ENCODE measurements at places on chromosomes 5 and 9.

GRCh38 chr9:111068771-111069170, 30.5 kb upstream of the LPAR1 start:
- DNase-seq, result no peak

DNA sequence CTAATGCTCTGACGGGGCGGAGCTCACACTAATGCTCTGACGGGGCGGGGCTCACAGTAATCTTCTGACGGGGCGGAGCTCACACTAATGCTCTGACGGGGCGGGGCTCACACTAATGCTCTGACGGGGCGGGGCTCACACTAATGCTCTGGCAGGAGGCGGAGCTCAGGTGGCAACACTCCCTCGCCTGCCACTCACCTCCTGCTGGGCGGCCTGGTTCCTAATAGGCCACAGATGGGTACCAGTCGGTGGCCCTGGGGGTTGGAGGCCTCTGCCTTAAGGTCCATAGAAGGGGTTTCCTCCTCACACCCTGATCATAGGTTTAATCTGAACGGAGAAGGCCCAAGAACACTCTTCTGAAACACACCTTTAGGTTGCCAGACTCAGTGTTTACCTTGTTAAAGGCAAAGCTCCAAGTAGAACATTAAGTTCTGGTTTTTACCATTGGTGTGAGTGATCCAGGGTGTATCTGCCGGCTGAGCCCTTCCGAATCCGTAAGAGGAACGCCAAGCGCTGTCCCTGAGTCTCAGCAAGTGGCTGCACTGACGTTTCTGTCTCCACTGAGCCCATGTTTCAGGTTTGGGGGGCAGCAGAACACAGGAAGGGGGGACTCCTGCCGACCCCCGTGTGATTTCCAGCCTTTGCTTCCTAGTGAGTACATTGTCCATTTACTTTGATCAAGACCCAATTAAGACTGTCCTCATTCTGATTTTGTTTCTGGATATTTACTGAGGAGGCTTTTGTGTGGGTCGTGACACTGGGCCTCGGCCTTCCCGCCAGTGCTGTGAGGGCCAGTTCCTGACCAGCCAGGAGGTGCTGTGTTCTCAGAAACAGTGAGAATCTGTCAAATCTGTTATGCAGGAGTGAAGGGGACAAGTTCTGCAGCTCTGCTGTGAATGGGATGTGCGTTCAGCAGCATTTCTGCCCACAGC, 24.6 kb upstream of the LRRC14B start:
- no peak for DNase-seq

GRCh38 chr5:15904899-15905830, 274.4 kb downstream of the MARCHF11 start:
- no peak for DNase-seq

DNA sequence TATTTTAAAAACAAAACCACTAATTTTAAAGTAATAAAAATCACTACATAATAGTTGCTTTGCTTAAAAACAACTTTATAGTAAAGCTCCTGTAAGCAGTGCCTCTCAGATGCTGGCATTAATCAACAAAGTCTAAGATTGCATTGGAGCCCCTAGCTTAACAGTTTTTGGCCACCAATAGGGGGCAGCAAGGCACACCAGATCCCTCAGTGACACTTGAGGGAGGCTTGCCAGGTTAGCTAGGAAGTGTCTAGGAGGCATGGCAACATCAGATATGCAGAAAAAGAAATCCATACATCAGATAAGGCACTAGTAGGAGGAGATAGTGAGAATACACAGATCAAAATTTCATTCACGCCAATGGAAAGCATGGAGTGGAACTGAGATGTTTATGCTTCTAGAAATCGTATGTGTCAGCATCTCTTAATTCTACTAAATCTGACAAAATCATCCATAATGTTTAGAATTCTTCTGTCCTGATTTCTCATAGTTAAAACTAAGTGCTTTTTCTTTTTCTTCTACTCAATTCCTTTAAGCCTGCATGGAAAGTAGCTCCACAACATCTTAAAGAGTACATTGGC, 73.6 kb upstream of the PAM start:
- peak; percentile 35 for DNase-seq

GRCh38 chr9:32677931-32678330, 42.5 kb upstream of the TAF1L start:
- no peak for DNase-seq

DNA sequence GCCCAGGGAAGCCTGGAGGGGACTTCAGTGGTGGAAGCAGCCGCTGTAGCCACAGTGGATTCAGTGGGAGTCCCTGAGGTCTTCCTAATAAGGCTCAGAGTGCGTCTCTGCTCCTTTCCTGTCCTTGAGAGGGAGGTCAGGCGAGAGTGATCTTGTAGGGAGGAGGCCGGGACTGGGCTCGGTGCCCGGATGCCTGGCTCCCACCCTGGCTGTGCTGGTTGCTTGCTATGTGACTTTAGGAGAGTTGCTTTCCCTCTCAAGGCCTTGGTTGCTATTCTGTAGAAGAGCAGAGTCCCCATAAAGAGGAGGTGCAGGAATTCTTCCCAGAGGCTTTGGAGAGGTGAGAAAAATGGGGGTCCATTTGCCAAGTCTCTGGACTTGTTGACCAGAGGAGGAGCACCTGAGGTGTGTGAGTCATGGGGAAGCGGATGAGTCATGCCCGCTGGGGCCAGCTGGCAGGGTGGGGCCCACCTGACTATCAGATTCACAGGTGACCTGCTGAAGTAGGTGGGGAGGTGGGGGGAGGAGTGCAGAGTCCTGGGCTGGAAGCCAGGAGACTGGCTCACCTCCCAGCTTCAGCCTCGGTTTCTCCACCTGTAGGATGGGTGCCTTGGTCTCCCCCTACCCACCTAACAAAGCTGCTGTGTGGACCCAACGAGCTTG, 13.8 kb downstream of the GSN start:
- DNase-seq, result no peak

DNA sequence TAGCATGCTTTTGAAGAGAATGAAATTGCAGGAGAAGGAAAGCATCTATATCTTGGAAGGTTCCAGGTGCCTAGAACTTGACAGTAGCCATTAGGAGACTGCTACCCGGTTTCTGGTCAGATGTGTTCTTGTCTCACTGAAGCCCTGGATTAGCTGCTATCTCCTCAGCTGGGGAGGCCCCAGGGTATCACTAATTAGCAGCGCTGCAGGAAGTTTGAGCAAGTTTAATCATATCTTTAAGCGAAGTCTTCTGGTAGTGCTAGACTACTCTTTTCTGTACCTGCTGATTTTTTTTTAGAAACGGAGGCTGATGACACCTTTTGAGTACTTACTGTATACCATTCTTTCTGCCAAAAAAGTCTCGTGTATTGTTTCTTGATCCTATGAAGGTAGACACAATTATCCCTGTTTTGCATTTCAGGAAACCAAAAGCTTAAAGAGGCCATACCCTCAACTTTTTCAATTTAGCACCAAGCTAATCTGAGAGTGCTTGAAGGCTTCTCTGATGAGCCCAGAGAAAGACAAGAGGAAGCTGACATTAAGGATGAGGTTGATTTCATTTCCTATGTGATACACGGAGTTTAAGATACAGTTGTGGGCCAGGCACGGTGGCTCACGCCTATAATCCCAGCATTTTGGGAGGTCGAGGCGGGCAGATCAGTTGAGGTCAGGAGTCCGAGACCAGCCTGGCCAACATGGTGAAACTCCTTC, 201.3 kb downstream of the ARHGAP26 start:
- DNase-seq, result no peak

DNA sequence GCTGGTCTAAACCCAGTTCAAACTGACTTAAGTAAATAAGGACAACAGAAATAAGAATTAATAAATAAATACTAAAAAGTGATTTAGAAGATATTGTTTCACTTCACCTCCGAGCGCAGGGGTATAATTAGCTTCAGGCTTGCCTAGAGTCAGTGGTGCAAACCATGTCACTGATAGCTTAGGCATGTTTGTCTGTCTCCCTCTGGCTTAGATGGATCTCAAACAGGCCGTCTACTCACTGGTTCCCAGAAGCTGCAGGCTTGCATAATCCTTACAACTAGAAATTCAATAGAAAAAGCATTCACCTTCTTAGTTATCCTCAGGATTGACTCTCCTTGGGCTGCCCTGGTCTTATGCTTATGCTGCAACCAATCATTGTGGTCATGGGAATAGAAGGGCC, 629.8 kb upstream of the WWC1 start:
- no peak for DNase-seq

DNA sequence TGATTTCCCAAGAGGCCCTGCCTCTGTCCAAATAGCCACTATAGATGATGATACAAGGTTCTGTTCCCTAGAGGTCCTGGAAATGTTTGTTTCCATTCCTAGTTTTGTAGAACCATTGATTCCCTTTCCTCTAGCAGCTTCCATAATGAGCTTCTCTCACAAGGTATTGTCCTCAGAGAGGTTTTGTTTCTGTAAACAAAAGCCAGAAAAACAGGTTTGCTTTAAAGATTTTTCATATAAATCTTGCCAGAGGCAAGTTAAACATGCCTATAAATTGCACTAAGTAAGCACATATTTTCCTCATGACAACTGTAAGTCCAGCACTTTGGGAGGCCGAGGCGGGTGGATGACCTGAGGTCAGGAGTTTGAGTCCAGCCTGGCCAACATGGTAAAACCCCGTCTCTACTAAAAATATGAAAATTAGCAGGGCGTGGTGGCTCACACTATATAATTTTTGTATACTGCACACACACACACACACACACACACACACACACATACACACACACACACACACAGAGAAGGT, 1787.7 kb downstream of the EFNA5 start:
- no peak for DNase-seq

DNA sequence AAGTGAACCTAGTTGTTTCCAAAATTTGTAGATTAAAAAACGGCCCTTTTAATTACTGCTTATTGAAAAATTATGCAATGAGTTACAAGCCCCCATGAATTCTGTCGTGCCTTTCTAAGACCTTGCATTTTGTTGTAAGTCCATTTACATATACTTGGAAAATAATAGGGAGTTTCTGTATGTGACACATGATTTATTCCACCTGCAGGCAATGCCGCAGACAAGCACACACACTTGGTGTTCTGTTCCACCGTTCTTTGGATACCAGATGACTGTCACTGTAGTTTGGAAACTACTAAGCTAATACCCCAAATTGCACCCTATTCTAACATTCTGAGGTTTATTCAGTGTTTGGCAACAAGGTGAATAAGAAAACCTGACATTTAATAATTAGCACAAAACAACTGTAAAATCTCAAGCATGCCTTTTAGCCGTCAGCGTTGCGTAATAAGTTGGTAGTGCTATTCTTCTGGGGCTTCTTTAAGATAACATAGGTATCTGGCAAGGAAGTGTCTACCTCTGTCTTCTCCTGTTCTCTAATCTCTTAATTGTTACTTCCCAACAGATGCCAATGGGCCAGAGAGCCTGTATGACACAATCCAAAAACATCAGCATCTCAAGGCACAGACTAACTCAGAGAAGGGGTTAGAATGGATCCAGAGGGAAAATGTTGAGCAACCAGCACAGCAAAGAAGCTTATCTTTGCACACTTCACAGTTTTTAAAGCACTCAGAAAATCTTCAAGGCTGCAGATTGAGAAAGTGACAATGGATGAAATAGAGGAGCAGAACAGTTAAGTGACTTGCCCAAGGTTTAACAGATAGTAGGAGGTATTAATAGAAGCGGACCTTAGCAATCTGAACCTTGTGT, 48.2 kb upstream of the DPYSL3 start:
- no peak for DNase-seq

- no peak for DNase-seq
Observed at GRCh38 chr5:98510143-98510985, 263.1 kb upstream of the RGMB start.

DNA sequence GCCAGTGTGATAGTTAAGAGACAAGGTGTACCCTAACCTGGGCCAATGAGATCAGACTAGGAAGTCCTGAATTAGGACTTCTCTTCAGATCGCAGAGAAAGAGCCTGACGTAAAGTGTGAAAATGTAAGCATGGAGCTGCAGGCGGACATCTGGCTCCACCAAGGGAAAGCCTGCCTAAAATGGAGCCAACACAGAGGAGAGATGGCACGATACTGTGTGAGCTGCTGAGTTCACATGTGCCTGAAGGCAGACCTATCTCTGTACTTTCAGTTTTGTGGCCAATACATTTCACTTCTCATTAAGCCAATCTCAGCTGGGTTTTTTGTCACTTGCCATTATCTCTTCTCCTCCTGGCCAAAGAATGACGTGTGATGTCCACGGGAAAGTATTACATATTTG, 210.5 kb downstream of the ELAVL2 start:
- DNase-seq, result no peak

DNA sequence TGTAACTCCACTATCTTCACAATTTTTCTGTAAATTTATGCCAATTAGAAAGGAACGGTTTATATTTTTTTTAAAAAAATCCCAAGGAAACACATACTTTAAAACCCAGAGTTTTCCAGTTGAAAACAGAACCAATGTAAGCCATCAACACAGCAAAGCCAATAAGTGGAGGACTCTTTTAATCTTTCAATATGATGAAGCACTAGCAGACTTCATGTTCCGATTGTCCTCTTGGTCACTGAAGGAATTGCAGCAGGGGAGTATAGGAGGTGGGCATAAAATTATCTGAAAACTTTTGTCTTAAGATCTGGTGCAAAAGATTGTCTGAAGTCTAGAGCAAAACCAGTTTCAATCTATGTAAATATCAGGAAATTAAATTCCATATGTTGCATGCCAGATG, 102.1 kb upstream of the PAPPA start:
- DNase-seq, result no peak

DNA sequence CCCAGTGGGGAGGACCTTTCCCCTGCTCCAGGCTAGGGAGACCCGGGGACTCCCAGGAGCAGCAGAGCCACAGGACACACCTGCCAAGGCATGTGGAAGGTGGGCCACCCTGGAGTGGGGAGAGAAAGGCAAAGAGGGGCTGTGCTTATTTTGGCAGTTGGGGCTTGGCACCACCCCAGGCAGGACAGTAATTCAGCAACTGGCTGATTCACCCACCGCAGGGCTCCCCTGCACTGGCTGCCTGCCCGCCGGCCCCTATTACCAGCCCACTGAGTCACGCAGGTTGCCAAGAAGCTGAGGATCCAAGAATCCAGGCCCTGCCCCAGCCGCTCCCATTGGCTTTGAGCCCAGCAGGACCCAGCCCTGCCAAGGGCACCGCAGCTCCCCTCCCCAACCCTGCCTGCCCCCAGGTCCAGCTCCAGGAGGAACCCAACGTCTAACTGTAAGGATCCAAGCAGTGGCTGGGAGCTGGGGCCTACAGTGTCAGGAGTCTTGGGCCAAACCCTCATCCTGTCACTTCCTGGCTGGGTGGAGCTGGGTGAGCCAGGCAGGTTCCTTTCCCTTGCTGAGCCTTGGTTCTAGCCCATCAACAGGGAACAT, 14.2 kb upstream of the RALGDS start:
- peak; percentile 73 for DNase-seq

DNA sequence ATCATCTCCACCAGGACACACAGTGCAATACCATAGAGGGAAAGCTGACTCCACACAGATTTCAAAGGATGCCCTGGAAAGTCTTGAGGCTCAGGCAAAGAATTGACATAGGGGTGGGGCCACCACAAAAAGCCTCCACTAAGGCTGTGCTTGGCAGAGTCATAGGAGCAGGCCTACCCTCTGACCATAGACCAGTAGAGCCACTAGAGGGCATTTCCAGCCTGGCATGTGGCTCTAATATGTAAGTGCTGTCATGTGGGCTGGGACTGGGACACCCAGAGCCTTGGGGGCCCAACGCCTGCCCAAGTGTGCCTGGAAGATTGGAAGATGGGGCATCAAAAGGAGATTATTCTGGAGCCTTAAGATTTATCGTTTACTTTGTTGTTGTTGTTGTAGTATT, 726.0 kb downstream of the DNAH5 start:
- no peak for DNase-seq

All from activated T-helper 9 cell treated with anti-CD3 and anti-CD28 coated beads, Interleukin-2, amount 50 U/mL, for 16 hours (primary cell).